Fibroblast of the aortic adventitia (primary cell): ENCODE measurements at places on chromosomes 11 and 22. TPM values are rescaled to one million over a fixed set of nuclear protein-coding genes. Genes with fewer than 3 reads are reported as not detected.

GAL3ST1 gene
- not detected in 2 replicates for total RNA-seq

SLC17A6 gene
- not detected in 2 replicates for total RNA-seq

NAALAD2 gene
- total RNA-seq: 3.7 and 7.9 TPM in 2 replicates

ROM1 gene
- 4.6 and 26.4 TPM in 2 replicates for total RNA-seq

TRIM48 gene
- not detected in 2 replicates for total RNA-seq

NNMT gene
- 178 and 2,246 TPM in 2 replicates for total RNA-seq

PNPLA5 gene
- total RNA-seq: not detected in 2 replicates

CASP12 gene
- total RNA-seq: 0.18 TPM in 1 of 2 replicates, not detected in the other

MMP7 gene
- total RNA-seq: not detected in 2 replicates

EFCAB6 gene
- total RNA-seq: 2.5 and 2.7 TPM in 2 replicates

PMM1 gene
- total RNA-seq: 29.0 and 37.9 TPM in 2 replicates

MYO7A gene
- 0.33 and 0.45 TPM in 2 replicates for total RNA-seq

OR51V1 gene
- not detected in 2 replicates for total RNA-seq

SCO2 gene
- total RNA-seq: 0.49 and 3.4 TPM in 2 replicates

VSIG10L2 gene
- total RNA-seq: not detected in 2 replicates

GGT5 gene
- 4.4 and 27.8 TPM in 2 replicates for total RNA-seq

GUCY1A2 gene
- 1.1 and 1.6 TPM in 2 replicates for total RNA-seq

SYT9 gene
- 0.09 TPM in 1 of 2 replicates, not detected in the other for total RNA-seq

OR5B21 gene
- total RNA-seq: not detected in 2 replicates

PATE2 gene
- total RNA-seq: 0.18 and 3.2 TPM in 2 replicates

SCUBE1 gene
- total RNA-seq: not detected in 2 replicates

SYT13 gene
- not detected in 2 replicates for total RNA-seq

GLYATL2 gene
- total RNA-seq: 3.3 TPM in 1 of 2 replicates, not detected in the other

C11orf86 gene
- not detected in 2 replicates for total RNA-seq

DNAJB7 gene
- not detected in 2 replicates for total RNA-seq

OR8H3 gene
- total RNA-seq: not detected in 2 replicates

APOL3 gene
- total RNA-seq: 17.4 and 25.8 TPM in 2 replicates

SOX6 gene
- 0.36 and 1.8 TPM in 2 replicates for total RNA-seq

DBX1 gene
- not detected in 2 replicates for total RNA-seq

PGA5 gene
- total RNA-seq: not detected in 2 replicates

RASL10A gene
- not detected in 2 replicates for total RNA-seq

FDXACB1 gene
- 0.98 and 3.7 TPM in 2 replicates for total RNA-seq
